ENCODE measurements at places on chromosomes 6 and 20. TPM values are rescaled to one million over a fixed set of nuclear protein-coding genes. Genes with fewer than 3 reads are reported as not detected.

The PREP gene
- total RNA-seq: 23.0 TPM

The TGM3 gene
- not detected for total RNA-seq

The APOM gene
- 1.9 TPM for total RNA-seq

The BMP6 gene
- 2.6 TPM for total RNA-seq

The PHACTR1 gene
- 114 TPM for total RNA-seq

The OR2H2 gene
- not detected for total RNA-seq

The PNLDC1 gene
- not detected for total RNA-seq

The SLC17A2 gene
- total RNA-seq: not detected

The TCP1 gene
- 159 TPM for total RNA-seq

The PTCHD4 gene
- total RNA-seq: 0.81 TPM

The NTSR1 gene
- not detected for total RNA-seq

The C20orf204 gene
- total RNA-seq: 0.38 TPM

The SIRPB1 gene
- 0.35 TPM for total RNA-seq

The SSTR4 gene
- total RNA-seq: not detected

The TRERF1 gene
- 1.5 TPM for total RNA-seq

The HSPA1L gene
- total RNA-seq: 2.0 TPM

The UBD gene
- total RNA-seq: 0.35 TPM

The GPX5 gene
- not detected for total RNA-seq

The CD109 gene
- 6.7 TPM for total RNA-seq

The MRPL14 gene
- 41.0 TPM for total RNA-seq

The PLAGL1 gene
- total RNA-seq: 10.8 TPM

The ZSCAN23 gene
- total RNA-seq: 2.1 TPM

The CGA gene
- total RNA-seq: not detected

The TBC1D7 gene
- 36.0 TPM for total RNA-seq

The EPPIN gene
- total RNA-seq: not detected

The CCN2 gene
- 13.9 TPM for total RNA-seq

The TMC2 gene
- not detected for total RNA-seq
